ENCODE measurements at places on chromosomes 16 and 17.

- no peak for DNase-seq
Measured at GRCh38 chr16:30010844-30011713, at the start of gene DOC2A. TSS of gene DOC2A (minus strand) at chr16:30011027. CDS start at chr16:30010222, 805 bp downstream.

GRCh38 chr17:73013816-73014663, 78.4 kb downstream of the SLC39A11 start:
- DNase-seq: no peak

DNA sequence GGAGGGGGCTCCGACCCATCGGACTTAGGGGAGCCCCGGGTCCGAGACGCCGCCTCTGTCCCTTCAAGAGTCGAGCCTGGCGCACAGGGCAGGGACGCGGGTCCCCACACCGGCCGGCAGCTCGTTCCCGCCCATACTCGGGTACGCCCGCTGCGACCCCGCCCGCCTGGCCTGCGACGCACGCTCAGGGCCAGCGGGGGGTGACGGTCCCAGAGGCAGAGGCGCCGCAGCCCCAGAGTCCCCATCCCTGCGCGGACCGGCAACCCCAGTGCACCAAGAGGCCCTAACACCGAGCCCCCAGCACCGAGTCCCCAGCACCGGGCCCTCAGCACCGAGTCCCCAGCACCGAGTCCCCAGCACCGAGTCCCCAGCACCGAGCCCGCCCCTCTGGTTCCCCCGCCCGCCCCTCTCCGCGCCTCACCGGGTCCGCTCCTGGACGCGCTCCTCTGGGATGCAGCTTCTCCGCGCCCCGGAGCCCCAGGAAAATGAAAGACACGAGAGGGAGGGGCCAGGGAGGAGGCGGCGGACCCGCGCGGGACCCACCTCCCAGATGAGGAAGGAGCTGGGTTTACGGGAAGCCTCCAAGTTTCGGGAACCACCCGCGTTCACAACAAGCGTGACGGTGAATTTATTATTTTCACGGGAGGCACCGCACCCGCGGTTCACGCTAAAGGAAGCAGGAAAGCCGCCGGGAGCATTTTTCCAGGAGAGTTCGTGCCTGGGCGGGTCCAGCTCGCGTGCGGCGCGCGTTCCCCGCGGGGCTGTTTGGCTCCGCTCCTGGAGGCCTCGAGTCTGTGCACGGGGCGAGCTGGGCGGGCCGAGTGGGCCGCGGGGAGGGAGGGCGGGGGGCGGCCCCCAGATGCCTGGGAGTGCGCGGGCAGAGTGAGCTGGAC, at the start of gene SECTM1:
SECTM1 (minus strand) TSS at position 488 of the 893 bp plus-strand sequence. CDS start 6,526 bp downstream, outside the sequence.
- no peak for DNase-seq

GRCh38 chr16:2373176-2373575, 32.6 kb upstream of the ABCA3 start:
- no peak for DNase-seq

- DNase-seq: no peak
Measured at GRCh38 chr17:63826468-63827001, 696 bp upstream of the PSMC5 start.

- no peak for DNase-seq
Measured at GRCh38 chr17:63082952-63083351, 116.9 kb downstream of the TANC2 start.

All from D721Med (cell line).